Heart left ventricle (tissue), 16 donors: ENCODE measurements at places on chromosomes 2 and 18. TPM values are rescaled to one million over a fixed set of nuclear protein-coding genes. Genes with fewer than 3 reads are reported as not detected.

TFCP2L1 gene
- 0.05 TPM for total RNA-seq

PSD4 gene
- 3.7 TPM for total RNA-seq

TCF23 gene
- total RNA-seq = not detected

GRCh38 chr2:69715964-69716363 lies 26.0 kb upstream of the ANXA4 start:
- H3K27me3 ChIP-seq = no peaks in the 10 kb centered on the region
- DNase-seq = no peak
- H3K4me3 ChIP-seq = no peak overlapping the region
- H3K36me3 ChIP-seq = no peaks in the 10 kb centered on the region

GRCh38 chr2:127255146-127255545 lies 35.0 kb upstream of the CYP27C1 start:
- DNase-seq = no peak
- H3K36me3 ChIP-seq = peaks cover 33% of the 10 kb centered on the region
- no peak overlapping the region for H3K27ac ChIP-seq
- H3K4me1 ChIP-seq = no peaks in the 10 kb centered on the region
- H3K4me3 ChIP-seq = no peak overlapping the region

GRCh38 chr18:362311-363290 lies 94.8 kb upstream of the THOC1 start:
- H3K4me3 ChIP-seq = no peak overlapping the region
- H3K27ac ChIP-seq = no peak overlapping the region
- no peak for DNase-seq
- H3K36me3 ChIP-seq = no peaks in the 10 kb centered on the region

DNA sequence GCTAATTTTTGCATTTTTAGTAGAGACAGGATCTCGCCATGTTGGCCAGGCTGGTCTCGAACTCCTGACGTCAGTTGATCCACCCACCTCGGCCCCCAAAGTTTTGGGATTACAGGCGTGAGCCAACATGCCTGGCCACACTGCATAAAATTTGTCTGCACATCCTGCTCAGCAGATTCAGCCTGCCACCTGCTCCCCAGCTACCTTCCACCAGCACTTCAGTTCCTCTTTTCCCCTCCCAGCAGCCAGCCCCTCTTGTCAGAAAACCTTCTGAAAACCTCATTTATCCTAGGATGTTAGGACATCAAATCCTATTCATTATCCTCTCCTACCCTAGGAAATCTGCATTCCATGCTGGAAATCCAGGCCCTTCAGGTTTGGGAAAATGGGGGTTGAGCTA lies 99.4 kb upstream of the STPG4 start:
- no peak overlapping the region for H3K27ac ChIP-seq
- no peak for DNase-seq
- no peaks in the 10 kb centered on the region for H3K36me3 ChIP-seq
- H3K27me3 ChIP-seq = no peaks in the 10 kb centered on the region
- H3K4me1 ChIP-seq = no peaks in the 10 kb centered on the region

GRCh38 chr2:18834341-18834740 lies 245.0 kb upstream of the NT5C1B start:
- H3K4me1 ChIP-seq = peaks cover 10% of the 10 kb centered on the region
- no peak overlapping the region for H3K27ac ChIP-seq
- no peak overlapping the region for H3K4me3 ChIP-seq
- no peaks in the 10 kb centered on the region for H3K36me3 ChIP-seq
- no peak for DNase-seq
- no peaks in the 10 kb centered on the region for H3K27me3 ChIP-seq

- H3K27ac ChIP-seq = no peak overlapping the region
- peak; percentile 39 for DNase-seq
- no peaks in the 10 kb centered on the region for H3K27me3 ChIP-seq
- no peaks in the 10 kb centered on the region for H3K36me3 ChIP-seq
- H3K4me3 ChIP-seq = no peak overlapping the region
- H3K4me1 ChIP-seq = no peaks in the 10 kb centered on the region
These were observed 204.2 kb downstream of the CYP26B1 start for GRCh38 chr2:71943238-71944182.

DNA sequence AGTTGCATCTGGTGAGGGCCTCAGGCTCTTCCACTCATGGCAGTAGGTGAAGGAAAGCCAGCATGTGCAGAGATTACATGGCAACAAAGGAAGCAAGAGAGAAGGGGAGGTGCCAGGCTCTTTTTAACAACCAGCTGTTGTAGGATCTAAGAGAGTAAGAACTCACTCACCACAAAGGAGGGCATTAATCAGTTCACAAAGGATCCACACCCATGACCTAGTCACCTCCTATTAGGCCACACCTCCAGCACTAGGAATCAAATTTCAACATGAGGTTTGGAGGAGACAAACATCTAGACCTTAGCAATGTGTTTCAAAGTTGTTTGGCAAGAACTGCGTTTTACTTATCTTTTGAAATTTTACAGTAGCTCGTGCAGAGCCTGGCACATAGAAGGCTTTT lies 20.5 kb upstream of the REG3A start:
- no peak overlapping the region for H3K4me3 ChIP-seq
- H3K27ac ChIP-seq = no peak overlapping the region
- no peaks in the 10 kb centered on the region for H3K4me1 ChIP-seq
- H3K36me3 ChIP-seq = no peaks in the 10 kb centered on the region

DNA sequence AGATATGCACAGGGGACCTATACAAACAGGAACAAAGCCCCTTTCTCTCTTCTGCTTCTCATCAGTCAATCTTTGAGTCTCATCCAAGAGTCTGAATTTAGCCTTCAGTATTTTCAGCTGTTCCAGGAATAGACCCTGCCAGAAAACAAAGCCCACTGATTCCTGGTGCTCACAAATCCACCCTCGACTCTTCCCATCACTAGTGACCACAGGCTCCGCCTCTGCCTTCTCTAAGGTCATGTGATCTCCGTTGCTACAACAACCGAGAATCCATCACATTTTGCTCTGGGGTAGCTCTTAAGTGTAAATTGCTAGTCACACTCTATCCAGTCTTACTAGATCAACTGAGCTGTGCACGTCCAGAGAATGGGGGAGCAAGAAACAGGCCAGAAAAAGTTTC lies 46.4 kb upstream of the SPTBN1 start:
- no peaks in the 10 kb centered on the region for H3K4me1 ChIP-seq
- no peak overlapping the region for H3K27ac ChIP-seq
- H3K4me3 ChIP-seq = no peak overlapping the region
- no peaks in the 10 kb centered on the region for H3K36me3 ChIP-seq

- no peaks in the 10 kb centered on the region for H3K4me1 ChIP-seq
- H3K4me3 ChIP-seq = no peak overlapping the region
- H3K36me3 ChIP-seq = no peaks in the 10 kb centered on the region
- no peak for DNase-seq
- peak overlapping the region; percentile 60 for H3K27ac ChIP-seq
These were observed 28.6 kb upstream of the PPP4R1 start for GRCh38 chr18:9642799-9643462.

GRCh38 chr2:29187926-29188325 lies 72.7 kb downstream of the CLIP4 start:
- no peaks in the 10 kb centered on the region for H3K27me3 ChIP-seq
- no peaks in the 10 kb centered on the region for H3K4me1 ChIP-seq
- H3K27ac ChIP-seq = no peak overlapping the region

- no peak overlapping the region for H3K27ac ChIP-seq
- H3K4me3 ChIP-seq = no peak overlapping the region
- no peak for DNase-seq
- no peaks in the 10 kb centered on the region for H3K36me3 ChIP-seq
- no peaks in the 10 kb centered on the region for H3K27me3 ChIP-seq
These were observed 137.2 kb upstream of the CELF4 start for GRCh38 chr18:37702841-37703240.

DNA sequence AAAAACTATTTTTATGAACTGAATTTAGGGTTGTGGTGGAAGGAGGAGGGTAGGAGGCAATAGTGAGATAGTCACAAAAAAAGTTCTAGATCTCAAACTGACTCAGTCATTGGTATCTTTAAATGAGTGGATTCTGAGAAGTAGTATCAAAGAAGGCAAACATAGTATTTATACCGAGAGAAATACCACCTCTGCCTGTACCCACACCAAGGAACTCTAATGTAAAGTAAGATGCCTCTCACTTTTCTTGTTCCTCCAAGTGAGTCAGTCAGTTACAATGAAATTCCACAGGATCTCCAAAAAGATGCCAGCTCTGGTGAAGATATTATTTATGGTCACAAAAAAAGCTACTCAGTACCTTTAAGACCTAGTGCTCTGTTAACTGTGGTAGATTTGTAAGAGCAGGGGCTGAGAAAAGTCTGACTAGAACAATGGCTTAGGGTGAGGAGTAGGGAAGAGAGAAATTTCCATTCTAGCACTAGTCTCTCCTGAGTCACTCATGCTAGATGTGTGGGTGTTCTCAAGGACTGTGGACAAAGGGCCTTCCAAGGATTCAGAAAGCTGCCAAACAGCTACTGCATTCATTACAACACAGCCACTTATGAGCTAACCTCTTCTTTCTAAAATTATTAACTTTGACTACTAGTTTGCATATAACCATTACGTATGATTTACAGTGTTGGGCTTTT lies 36.3 kb downstream of the YWHAQ start:
- no peaks in the 10 kb centered on the region for H3K27me3 ChIP-seq
- peaks cover 8% of the 10 kb centered on the region for H3K36me3 ChIP-seq
- DNase-seq = no peak
- H3K27ac ChIP-seq = no peak overlapping the region
- peaks cover 13% of the 10 kb centered on the region for H3K4me1 ChIP-seq

DNA sequence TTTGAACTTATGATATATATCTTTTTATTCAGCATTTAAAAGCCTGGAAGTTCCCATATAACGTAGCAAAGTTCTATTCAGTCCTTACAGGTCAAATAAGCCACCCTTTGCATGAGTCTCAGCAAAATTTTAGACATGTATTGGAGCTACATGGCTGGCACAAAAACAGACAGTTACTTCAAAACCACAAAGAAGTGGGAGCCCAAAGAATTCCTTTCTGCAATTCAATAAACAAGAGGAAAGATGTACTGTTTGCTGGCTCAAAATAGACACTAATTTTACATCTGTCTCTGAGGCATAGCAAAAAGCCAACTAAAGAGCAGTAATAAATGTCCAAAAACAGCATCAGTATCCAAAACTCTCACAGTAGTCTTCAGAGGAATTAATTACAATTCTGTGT lies 87.0 kb downstream of the ZEB2 start:
- H3K36me3 ChIP-seq = no peaks in the 10 kb centered on the region
- H3K27ac ChIP-seq = no peak overlapping the region

DNA sequence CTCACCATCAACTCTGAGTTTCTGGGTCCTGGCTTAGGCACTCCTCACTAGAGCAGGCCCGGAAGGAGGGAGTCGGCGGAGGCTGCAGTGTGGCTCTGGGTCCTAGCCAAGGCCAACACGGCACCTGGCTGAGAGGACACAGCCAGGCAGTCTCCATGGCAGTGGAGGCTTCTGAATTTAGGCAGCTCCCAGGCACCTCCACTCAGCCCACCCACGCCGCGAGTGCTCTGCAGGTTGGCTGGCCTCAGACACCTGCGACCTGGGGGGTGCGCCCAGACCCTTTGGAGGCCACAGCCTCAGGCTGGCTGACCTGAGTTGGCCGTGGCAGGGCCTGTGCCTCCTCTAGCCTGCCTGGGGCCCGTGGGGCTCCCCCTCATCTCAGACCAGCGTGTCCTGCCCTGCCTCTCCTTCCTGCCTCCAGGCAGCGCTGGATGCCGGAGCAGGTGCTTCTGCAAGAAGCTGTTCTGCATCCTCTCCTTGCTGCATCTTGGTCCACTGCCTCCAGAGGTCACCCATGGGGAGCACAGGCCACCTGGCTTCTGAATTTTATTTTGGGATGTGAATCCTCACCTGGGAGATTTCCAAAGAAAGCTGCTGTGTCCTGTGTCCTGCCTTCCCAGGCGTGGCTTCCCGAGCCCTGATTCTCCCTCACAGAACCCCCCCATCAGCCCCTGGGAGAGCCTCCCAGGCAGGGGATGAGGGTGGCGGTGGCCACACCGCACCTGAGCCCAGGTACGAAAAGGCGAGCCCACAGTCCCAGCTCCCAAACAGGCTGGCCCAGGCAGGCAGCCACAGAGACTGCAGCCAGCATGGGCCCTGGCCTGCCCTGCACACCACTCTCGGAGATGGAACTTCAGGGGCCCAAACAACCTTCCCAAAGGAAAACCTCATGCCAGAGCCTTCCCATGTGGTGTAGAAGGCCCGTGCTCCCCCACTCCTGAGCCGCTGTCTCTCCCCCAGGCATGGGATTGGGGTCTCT lies 23.4 kb downstream of the AQP12A start:
- H3K27ac ChIP-seq = no peak overlapping the region
- peaks cover 21% of the 10 kb centered on the region for H3K27me3 ChIP-seq
- peak; percentile 50 for DNase-seq
- H3K4me3 ChIP-seq = no peak overlapping the region

- DNase-seq = no peak
- H3K4me3 ChIP-seq = no peak overlapping the region
- no peak overlapping the region for H3K27ac ChIP-seq
- no peaks in the 10 kb centered on the region for H3K36me3 ChIP-seq
These were observed 87.3 kb upstream of the CCDC141 start for GRCh38 chr2:179137200-179137759.

GRCh38 chr2:51791496-51791895 lies 759.6 kb upstream of the NRXN1 start:
- no peaks in the 10 kb centered on the region for H3K4me1 ChIP-seq
- no peak for DNase-seq
- H3K36me3 ChIP-seq = no peaks in the 10 kb centered on the region
- H3K4me3 ChIP-seq = no peak overlapping the region

GRCh38 chr2:221486106-221486505 lies 86.0 kb downstream of the EPHA4 start:
- H3K36me3 ChIP-seq = no peaks in the 10 kb centered on the region
- peaks cover 15% of the 10 kb centered on the region for H3K4me1 ChIP-seq
- DNase-seq = no peak
- no peaks in the 10 kb centered on the region for H3K27me3 ChIP-seq

DNA sequence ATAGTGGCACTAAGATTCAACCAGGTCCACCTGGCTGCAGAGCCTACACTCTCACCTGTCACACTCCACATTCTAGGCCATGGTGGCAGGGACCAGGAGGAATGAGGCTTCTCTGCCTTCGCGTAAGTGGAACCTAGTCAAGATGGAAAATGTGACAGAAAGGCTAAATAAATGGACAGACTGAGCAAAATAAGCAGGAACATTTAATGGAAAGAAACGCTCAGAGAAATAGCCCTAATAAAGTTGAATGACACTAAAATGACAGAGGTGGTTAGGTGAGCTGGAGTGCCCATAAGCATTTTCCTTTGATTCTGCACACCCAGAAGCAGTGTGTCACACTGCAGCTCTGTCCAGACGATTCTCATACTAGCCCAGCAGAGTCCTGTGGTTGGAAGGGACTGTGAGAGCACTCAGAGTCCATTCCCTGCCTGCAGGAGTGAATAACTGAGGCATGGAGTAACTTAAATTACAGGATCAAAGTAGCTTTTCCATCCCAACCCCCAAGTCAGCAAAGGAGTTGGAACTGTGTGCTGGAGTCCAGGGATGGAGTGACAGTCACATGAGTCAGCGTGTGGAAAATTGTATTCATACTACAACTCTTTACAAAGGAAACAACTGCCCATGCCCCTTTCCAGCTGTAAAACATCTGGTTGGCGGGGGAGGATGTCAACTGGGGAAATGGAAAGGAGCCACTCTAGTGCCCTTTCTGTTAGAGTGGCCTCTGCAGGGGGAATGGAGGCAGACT lies 105.4 kb upstream of the LGALSL start:
- no peak overlapping the region for H3K27ac ChIP-seq
- H3K4me1 ChIP-seq = no peaks in the 10 kb centered on the region
- H3K27me3 ChIP-seq = no peaks in the 10 kb centered on the region
- no peak overlapping the region for H3K4me3 ChIP-seq
- DNase-seq = no peak

- H3K27ac ChIP-seq = no peak overlapping the region
- no peaks in the 10 kb centered on the region for H3K27me3 ChIP-seq
- H3K4me1 ChIP-seq = no peaks in the 10 kb centered on the region
- DNase-seq = no peak
- no peaks in the 10 kb centered on the region for H3K36me3 ChIP-seq
These were observed 104.1 kb upstream of the FZD5 start for GRCh38 chr2:207873794-207874193.
